ENCODE measurements at places on chromosomes 4 and X. TPM values are rescaled to one million over a fixed set of nuclear protein-coding genes. Genes with fewer than 3 reads are reported as not detected.
A peak's percentile ranks its signal among the peaks of the same experiment; 100 is the strongest.

Gene GPR143
- total RNA-seq = not detected

Gene ELOVL6
- 27.5 TPM for total RNA-seq

GRCh38 chr4:69957209-69957608, 8.3 kb downstream of the CSN2 start:
- DNase-seq = no peak

GRCh38 chr4:32268863-32269262, 1548.7 kb downstream of the PCDH7 start:
- no peak for DNase-seq

GRCh38 chr4:39146211-39146610, 36.1 kb upstream of the WDR19 start:
- no peak for DNase-seq

DNA sequence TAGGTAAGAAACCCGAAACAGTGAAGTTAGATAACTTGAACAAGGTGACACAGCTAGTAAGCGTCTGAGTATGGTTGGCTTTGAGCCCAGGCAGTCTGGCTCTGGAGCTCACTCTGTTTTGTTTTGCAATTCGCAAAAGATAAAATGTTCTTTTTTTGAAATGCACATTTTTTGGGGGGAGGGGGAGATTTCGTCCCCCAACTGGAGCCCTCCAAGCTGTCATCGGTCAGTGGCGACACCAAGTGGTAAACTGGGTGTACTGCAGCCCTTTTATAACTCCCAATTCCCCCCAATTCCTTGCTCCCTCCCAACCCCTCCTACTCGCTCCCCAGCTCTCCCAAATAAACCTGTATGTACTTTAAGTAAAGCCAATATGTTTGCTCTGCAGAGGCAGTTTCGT, 2.8 kb upstream of the CLCN5 start:
- DNase-seq = peak; percentile 40

- no peak for DNase-seq
Observed at GRCh38 chr4:39873823-39874222, 103.9 kb downstream of the PDS5A start.

- no peak for DNase-seq
Observed at GRCh38 chr4:70849291-70849690, 9.6 kb upstream of the GRSF1 start.

- DNase-seq = no peak
Observed at GRCh38 chrX:139204898-139205667, 325.5 kb upstream of the F9 start.

DNA sequence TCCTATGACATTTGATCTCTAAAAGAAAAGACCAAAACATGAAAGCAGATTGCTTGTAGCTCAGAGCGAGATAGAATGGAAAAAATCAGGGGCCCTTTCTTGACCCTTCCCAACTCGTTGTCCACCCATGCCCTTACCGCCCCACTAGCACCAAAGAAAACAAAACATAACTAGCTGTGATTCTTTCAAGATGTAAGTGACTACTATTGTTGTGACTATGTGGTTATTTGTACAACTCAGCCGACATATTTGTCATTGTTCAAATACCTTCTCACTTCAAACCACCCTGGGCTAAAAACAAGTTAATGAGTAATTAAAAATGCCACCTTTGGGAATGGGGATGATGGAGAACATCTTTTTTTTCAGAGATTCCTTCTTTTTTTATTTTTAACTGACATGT, 171.2 kb upstream of the GPC4 start:
- DNase-seq = no peak

DNA sequence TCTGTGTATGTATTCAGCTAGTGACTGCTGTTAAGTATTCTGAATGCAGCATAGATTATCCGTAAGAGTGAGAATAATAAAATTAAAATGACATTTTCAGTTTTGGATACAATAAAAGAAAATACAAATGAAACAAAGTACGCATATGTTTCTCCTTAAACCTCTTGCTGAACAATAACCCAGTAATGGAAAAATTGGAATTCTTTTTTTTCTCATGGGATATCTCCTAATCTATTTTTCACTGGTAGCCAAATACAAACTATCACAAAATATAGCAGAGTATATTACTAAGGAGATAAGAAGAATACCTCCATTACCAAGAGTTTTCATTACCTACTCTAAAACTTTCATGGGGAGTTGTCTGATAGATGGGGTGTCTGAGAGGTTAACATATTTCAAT, 6.0 kb downstream of the RAB28 start:
- DNase-seq = no peak

DNA sequence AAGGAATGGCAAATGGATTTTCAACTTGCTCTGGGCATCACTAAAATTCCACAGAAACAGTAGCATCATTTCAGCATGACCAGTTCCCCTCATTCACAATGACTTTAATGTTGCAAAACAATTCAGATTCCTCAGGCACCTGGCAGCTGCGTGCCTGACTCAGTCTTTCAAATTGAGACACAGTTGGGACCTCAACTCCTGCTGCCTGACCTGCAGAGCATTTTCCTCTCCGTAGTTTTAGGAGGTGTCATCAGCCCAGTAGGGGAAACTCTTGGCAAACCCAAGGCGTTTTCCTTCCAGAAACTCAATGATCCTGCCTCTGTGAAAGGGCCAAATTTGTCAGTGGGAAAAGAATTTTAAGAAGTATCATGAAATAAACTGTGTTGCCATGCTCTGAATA, 388.9 kb downstream of the SPRY1 start:
- no peak for DNase-seq
